ENCODE measurements at places on chromosomes 2 and 18.

GRCh38 chr2:235854276-235854675 is 313.9 kb downstream of the GBX2 start:
- no peak for DNase-seq

GRCh38 chr2:125254010-125254409 is 1228.9 kb downstream of the CNTNAP5 start:
- no peak for DNase-seq

- DNase-seq: no peak
Measured at GRCh38 chr18:8133888-8134287, 475.3 kb upstream of the RAB12 start.

DNA sequence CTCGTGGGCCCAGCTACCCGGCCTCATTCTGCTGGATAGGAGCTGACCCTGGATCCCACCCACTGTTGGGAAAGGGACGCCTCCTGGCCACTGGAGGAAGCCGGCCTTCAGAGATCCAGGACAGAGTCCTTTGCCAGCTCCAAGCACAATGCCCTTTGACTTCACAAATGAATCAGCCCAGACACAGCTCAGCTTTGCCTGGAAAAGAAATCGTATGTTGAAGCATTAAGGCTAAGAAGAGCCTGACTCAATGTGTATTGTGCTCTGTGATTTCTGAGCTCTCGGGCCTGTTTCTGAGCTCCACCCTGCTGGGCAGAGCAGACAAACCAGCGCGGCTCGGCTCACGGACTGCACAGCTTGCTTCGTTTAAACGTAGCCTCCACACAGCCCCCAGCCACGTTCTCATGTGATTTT is 162.9 kb upstream of the APCDD1 start:
- no peak for DNase-seq

GRCh38 chr2:240250985-240251847 is 110.8 kb upstream of the OTOS start:
- DNase-seq: no peak
